Stimulated activated CD8-positive, alpha-beta memory T cell treated with anti-CD3 and anti-CD28 coated beads, Interleukin-12 subunit alpha, Interleukin-12 subunit beta, amount 100 ng/mL, for 1 hour (primary cell): ENCODE measurements at places on chromosomes 1 and 21.

- no peak for DNase-seq
These were observed 396.7 kb downstream of the PTPRU start for GRCh38 chr1:29632806-29633615.

GRCh38 chr1:201015551-201016091 is 7.9 kb downstream of the KIF21B start:
- DNase-seq = no peak

- DNase-seq = no peak
These were observed 109.7 kb upstream of the IRF2BP2 start for GRCh38 chr1:234719454-234720251.

- no peak for DNase-seq
These were observed 11.2 kb upstream of the CREG1 start for GRCh38 chr1:167564612-167565270.

DNA sequence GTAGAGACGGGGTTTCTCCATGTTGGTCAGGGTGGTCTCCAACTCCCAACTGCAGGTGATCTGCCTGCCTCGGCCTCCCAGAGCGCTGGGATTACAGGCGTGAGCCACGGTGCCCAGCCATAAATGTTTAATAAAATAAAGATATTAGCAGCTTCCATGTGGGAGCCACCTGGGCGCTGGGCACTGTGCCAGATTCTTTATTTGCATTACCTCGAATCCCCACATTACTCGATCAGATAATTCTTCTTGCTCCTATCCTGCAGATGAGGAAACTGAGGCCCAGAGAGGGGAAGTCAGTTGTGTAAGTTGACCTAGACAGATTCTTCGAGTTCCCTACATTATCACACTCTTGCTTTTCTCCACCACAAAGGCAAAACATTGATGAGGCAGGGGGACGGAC is 24.9 kb upstream of the TENT5B start:
- no peak for DNase-seq

DNA sequence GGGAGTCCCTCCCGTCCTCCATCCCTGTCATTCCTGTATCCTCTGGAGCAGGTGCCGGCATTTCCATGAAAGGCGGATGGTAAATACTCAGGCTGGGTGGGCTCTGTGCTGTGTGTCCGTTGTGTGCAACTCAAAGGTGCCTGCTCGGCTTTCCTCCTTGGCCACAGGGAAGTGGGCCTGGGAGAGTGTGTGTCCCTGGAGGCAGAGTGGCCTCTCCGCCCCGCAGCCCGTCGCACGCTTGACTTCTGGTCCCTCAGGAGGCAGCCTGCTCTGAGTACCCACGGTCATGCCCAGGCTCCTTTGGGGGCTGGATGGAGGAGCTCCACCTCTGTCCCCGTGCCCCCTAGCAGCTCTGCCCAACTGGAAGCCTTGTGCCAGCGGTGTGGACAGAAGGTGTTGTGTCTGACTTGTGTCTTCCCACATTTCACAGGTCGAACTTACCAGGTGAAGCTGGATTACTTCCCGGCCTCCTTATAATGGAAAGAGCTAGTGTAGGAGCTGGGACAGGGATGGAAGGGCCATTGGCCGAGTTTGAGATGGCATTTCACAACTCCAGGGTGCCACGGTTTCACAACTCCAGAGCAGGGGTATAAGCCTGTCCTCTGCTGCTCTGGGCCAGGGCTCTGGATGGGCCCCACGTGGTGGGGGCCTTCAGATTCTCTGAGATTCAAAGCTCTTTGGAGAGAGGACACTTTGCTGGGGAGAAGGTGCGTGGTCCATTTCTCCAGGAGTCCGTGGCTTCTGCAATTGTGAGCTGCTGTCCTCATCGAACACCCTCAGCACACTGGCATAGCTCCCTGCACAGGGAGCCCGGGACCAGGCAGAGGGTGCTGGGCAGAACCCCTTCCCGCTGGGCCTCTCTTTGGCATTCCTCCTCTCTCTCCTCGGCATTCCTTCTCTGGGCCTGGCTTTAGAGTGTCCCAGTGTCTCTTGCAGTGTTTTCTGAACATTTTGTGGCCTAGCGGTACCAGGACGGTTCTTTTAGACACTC is 152.7 kb upstream of the COL6A1 start:
- no peak for DNase-seq

DNA sequence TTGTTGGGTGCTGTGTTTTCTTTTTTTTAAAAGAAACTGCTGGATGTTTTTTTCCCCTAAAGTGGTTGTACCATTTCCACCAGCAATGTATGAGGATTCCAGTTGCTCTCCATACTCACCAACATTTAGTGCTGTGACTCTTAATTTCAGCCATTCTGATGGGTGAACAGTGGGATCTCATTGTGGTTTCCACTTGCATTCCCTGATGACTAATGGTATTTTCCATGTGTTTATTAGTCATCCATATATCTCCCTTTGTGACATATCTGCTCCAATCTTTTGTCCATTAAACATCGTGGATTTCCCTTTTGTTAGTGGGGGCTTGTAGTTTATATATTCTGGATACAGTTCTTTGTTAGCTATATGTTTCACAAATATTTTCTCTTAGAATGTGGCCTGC is 206.0 kb downstream of the CAMTA1 start:
- no peak for DNase-seq

GRCh38 chr1:147665521-147665920 is 4.8 kb downstream of the ACP6 start:
- no peak for DNase-seq

- DNase-seq = no peak
These were observed 107.5 kb downstream of the GDAP2 start for GRCh38 chr1:117821774-117822482.

DNA sequence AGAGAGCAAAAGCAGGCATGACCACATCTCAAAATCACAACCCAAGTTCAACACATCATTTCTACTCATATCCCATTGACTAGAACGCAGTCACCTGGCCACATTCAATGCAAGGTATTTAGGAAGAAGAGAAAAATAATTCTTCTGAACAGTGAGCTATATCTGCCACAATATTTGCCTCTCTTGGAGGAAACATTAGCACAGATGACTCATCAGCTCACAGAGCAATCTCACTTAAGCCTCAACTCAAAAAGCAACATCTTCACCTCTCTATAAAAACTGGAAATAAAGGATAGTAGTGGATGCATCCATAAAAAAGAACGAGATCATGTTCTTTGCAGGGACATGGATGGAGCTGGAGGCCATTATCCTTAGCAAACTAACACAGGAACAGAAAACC is 143.9 kb upstream of the FMN2 start:
- no peak for DNase-seq

DNA sequence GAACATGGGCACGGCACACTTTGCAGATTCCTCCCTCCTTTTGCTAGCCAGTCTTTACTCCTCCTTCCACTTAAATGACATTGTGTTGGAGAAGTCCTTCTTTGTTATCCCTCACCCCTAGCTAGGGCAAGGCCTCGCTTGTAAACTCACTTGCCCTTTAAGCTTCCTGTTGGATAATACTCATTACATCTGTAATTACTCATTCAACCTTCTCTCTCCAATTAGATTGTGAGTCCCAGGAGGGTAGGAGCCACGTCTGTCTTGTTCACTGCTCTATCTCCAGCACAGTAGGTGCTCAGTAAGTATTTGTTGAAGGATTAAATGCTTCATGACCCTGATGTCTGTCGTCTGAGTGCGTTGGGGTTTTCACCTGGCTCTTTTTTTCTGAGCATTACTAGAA is 98.7 kb upstream of the USP24 start:
- no peak for DNase-seq

- no peak for DNase-seq
These were observed 4.5 kb downstream of the TMEM125 start for GRCh38 chr1:43274125-43274803.
